Umbilical cord (tissue), 2 donors: ENCODE measurements at places on chromosomes 12 and 14.

DNA sequence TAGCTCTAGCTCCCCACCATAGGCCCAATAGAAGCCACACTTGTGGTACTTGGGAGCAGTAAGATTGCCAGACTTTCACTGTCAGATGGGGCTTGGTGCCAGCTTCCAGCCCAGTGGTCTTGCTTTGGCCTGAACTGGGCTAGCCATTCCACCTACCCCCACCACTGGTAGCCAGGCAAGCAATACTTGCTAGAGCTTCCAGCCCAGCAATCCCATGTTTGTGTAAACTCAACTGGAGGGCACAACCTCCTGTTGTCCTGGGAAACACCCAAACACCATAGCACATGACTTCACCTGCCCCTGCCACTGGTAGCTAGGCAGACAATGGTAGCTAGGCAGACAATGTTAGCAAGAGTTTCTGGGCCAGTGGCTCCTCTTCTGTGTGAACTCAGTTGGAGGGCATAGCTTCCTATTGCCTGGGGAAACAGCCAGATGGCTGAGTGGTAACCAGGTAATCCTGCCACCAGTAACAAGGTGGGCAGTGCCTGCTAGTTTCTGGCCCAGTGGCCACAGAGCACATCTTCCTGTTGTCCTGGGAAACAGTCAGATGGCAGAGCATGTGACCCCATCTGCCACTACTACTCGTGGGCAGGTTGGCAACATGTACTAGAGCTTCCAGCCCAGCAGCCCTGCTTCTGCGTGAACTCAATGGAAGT is 5.6 kb upstream of the OR6C76 start:
- no peak for DNase-seq

DNA sequence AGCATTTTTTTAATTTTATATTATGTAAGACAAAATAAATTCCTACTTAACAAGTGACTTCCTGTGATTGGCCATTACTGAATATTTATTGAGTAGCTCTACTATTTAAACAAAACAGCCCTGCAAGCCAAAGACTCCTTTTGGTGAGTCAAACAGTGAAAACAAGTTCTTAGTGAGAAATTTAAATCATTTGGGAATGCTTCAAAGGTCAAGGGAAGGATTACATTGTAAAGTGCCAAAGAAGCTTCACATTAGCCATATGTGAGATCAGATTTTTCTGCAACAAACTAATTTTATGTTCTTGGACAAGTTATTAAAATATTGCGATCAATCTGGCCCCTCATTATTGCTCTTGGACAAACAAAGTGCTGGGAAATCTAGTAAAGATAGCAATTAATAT is 795.4 kb upstream of the MGAT4C start:
- DNase-seq = no peak

DNA sequence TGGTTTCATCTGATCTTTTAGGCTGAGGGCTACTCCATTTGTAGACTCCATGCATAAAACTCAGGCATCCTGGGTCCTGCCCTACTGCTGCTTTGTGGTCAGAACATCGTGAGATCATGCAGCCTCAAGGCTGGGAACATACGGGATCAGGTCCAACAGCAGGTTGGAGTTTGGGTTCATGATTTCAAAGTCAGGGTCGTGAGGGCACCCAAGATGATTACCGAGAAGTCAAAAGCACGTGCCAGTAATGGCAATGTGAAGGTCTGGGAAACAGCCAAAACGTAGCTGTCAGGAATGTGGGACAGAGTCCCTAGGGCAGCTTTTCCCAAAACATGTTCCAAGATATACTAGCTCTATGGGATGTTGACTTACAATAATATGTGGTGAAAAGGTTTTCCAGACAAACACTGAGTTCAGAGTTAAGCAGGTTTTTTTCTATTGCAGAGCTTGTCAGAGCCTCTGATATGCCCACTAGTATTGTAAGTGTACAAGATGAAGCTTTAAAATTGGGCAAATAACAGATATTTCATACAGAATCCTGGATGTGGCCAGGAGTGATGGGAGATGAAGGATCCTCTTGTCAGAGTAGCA is 130.3 kb upstream of the DNM1L start:
- DNase-seq = no peak

DNA sequence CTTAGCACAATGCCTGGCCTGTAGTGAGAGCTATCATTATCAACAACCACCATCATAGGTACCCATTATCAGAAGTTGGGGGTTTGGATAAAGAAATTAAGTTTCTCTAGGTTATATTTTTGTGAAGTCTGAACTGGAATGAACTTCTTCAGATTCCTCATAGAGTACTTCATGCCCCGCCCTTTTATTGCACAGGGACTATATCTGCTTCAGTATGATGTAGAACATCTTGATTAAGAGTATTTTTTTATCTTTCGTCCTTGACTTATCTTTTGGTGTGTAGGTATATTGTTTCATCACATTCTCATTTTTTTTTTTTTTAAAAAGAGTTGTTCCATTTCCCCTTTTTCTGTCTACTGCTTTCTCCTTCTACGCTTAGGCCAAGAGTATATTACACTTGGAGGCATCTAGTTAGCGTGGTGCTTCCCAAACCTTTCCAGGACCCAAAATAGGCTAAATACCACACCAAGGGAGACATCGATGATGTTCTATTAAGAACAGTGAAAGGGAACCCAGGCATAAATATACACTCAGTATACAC is 467.5 kb downstream of the ZFP36L1 start:
- no peak for DNase-seq

DNA sequence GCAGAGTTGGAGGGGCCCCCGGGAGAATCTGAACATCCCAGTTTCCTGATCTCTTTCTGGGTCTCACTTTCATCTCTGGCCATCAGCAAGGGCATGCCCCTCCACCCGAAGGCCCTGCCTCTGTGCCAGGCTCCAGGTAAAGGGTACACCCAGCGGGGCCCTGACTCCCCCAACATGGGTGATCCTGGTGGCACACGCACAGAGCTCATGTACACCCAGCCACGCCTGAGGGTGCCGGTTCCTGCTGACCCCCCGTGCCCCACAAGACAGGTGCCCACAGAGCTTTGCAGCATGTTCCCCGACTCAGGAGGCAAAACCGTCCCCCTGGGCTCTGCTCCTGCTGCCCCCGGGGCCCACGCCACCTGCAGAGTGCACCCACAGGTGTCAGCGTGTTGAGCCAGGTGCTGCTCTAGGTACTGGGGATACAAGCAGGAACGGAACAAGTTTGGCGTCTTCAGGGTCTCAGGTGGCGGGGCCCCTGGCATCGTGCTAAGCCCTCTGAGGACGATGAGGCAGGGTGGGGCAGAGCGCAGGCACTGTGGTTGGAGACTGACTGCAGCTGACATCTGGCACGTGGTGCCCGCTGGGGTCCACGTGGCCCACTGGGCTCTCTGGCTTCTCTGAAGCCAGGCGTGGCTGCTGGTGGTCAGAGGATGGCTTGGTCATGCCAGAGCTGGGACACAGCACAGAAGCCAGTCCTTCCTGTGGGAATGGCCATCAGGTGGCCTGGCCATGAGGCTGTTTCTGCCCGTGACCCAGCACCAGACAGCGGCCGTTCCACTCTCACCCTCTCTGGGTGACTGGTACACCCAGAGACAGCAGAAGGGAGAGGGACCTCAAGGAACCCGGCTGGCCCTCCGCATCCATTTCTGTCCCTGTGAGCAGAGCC is 13.8 kb downstream of the BAG5 start:
- DNase-seq = no peak

GRCh38 chr12:56247923-56248322 is 10.3 kb downstream of the ANKRD52 start:
- no peak for DNase-seq

DNA sequence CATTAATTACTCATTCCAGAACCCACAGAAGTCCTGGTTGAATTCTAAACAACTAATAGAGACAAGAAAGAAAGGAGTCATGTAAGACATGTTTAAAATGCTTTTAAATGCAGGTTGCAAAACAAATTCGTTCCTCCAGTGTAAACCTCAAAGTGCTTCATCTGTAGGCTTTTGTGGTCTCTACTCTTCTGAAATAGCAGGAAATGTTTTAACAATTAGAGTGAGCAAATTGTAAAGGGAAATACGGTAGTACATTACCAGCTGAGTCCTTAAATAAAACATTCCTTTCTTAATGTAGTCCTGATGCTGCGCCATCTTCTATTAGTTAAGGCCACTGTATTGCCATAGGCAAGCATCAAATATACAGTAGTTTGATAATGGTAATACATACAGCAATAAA is 1934.2 kb upstream of the SEL1L start:
- DNase-seq = no peak

- DNase-seq = no peak
Observed at GRCh38 chr14:36507847-36508417, 12.1 kb downstream of the NKX2-1 start.
